ENCODE measurements at places on chromosomes 4 and X.

DNA sequence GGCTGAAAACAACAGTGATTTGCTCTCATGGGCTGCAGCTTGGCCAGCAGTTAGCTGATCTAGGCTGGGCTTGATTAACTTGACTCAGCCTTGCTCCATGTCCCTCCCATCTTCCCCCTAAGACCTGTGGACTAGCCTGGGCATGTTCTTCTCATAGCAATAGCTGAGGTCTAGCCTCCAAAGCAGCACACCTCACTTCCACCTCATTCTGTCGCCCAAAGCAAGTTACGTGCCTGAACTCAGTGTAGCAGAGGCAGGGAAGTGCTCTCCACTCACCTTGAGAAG, 62.2 kb downstream of the EVC start:
- DNase-seq = no peak

- DNase-seq = no peak
Measured at GRCh38 chr4:168437192-168437943, 42.9 kb downstream of the DDX60L start.

GRCh38 chrX:17631647-17632046, 105.6 kb upstream of the SCML1 start:
- no peak for DNase-seq

DNA sequence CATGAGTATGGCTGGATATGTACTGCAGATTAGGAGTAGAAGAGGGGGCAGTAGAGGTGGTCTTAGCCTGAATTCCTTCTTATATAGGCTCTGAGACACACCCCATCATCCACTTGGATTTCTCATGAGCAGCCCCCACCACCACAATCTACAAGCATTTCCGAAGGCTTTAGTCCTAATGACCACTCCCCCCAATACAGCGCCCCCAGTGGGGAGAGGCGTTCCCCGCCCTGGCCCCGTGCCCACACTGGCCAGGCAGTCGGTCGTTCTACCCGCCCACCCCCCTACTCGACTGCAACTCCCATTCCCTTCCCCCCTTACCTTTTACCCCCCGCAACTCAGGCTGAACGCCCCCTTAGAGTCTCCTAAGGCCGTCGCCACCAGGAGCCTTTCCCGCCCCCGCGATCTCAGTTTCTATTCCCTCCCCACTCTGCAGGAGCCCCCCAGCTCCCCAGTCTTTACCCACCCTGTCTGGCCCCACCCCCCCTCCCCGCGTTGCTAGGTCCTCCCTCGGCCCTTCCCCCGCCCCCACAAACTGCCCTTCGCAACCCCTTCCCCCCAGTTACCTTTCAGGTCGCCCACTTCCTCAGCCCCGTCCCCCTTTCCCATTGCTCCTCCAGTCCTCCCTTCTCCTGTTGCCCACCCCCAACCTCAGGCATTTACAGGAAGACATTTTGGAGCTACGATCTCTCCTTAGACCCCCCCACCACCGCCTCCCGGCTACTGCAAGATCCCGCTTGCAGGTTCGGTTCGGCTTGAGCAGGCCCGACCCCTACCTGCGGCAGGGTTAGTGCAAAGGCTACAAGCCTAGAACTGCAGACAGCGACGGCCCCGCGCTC, 468 bp downstream of the ZMYM3 start:
- peak; percentile 4 for DNase-seq

- no peak for DNase-seq
Measured at GRCh38 chr4:112847045-112847444, 202.4 kb upstream of the ANK2 start.

- DNase-seq = no peak
Measured at GRCh38 chr4:40606239-40606767, 23.4 kb downstream of the RBM47 start.

GRCh38 chr4:138919094-138919936, 96.3 kb upstream of the NOCT start:
- peak; percentile 20 for DNase-seq

DNA sequence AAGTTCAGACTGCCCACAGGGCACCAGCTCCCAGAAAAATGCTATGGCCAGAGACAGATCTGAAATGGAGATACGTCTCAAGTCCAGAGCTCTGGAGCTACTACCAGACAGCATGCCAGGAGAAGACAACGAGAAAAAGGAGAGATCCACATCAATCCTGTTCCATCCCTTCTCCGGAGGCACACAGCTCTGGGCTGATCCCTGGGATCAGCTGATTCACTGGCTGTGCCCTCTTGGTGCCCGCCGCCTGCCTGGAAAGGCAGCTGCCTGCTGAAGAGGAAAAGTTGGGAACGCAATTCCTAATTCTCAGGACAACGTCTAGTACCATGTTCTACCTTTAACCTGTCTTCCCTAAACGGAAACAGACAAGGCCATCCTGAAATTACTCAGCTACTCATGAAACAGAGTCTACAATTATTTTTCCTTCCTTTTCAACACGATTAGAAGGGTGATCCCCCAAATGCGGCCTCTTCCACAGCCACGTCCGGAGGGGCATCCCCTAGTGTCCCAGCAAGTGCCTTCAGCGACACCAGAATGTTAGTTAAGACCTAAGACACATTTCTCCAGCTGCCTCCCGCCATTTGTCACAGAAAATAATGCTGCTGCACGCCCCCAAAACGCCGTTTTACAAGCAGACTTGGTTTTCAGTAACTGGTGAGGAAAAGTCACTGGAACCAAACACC, 2.4 kb downstream of the ZFYVE28 start:
- DNase-seq = no peak

DNA sequence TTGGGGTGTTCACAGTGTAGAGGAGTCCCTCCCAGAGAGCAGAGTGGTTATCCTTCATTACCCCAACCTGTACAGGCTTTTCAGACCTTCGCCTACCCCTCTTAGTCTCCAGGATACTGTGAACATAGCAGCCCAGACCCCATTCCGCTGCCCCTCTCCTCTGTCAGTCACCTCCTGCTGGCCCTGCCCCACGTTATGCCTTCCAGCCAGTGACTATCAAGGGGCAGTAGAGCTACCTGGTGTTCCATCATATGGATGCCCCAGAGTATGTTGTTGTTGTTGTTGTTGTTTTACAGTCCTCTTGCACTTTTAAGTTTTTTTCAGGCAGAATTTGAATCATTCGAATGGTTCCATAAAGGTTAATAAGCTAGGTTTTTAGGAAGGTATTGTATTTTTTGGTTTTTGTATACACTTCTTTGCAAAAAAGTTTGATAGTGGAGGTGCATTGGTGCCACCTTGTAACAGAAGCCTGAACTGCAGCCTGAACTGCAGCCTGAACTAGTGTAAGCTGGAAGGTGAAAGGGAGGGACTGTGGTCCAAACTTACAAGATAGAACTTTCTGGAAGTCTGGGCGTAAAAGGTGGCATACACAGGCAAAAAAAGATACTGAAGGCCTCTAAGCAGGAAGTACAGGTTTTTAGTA, 101.4 kb upstream of the RAB40AL start:
- no peak for DNase-seq

DNA sequence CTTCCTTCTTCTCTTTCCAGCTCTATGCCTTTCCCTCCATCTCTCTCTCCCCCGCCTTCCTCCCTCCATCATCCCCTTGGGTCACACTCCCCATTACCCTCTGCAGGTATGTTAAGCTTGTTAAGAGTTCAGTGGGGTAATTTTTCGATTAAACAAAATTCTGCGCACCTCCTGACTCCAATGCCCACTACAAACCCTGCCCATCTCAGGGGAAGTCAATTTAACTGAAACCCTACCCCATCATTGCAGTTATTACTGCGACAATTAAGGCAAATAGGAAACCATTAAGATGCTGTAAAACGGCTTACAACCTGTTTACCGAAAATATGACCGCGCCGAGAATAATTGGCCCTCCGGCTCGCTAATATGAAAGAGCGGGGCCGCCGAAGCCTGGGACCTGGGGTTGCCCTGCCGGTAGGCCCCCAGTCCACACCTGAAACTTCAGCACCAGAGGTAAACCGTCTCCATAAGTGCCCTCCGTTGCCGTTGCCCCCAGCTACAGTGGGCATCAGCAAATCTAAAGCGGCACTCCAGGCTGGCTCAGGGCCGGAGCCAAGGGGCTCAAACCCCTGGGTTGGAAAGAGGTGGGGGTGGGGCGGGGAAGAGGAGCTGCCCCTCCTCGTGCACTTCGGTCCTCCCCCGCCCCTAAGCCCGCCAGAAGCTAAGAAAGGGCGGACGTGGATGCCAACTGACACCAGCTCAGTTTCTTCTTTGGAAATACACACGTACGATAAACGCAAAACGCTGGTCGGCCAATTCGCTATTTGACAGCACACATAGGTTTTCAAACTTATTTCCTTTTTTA, 4.8 kb downstream of the ARX start:
- DNase-seq = no peak

- no peak for DNase-seq
Measured at GRCh38 chr4:177901786-177902185, 459.5 kb upstream of the AGA start.

DNA sequence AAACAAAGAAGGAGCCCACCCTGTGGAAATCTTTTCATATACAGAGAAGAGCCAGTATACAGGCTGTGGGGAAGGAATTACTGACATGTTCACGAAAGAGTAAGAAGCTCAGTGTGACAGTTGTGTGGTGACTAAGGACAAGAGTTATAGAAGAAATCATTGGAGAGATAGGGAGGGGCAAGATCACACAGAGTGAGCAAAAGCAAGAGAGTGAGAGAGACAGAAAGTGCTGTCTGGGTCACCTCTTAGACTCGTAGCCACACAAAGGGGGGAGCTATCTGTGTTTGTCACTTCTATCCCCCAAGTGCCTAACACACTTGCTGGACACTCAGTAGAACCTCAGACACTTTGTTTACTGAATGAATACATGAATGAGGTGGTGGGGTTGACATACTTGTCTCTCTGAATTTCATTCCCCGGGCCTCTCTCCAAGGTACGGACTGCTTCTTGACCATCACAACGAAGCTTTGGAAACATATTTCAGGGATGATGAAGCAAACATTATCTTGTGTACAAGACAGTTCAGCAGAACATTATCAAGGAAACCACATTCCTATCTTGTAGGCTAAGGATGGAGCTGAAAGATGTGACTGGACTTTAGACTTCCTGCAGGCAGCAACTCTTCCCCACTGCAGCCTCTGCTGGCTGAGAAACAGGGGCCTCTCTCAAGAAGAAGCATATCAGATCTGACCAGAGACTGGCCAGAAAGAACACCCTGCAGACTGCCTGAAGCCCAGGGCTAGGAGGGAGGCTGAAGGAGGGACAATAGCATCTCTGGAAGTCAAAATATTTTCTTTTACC, 168.2 kb downstream of the AMELX start:
- DNase-seq = no peak

DNA sequence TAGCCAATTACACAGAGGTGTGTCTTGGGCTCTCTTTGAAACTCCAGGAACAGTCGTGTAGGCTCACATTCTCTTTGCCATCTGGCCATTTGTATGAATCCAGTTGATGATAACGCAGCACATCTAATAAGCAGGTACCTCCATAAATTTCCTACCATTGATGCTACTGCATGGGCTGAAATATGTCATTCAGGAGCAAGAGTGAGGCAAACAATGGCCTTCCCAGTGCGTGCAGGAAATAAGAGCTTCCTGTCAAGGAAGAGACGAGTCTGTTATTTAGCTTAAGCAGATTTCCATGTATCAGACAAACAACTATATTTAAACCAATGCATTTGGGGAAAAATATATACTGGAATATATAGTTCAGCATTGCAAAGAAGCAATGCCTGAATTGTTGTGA, 102.1 kb upstream of the MXRA5 start:
- no peak for DNase-seq

DNA sequence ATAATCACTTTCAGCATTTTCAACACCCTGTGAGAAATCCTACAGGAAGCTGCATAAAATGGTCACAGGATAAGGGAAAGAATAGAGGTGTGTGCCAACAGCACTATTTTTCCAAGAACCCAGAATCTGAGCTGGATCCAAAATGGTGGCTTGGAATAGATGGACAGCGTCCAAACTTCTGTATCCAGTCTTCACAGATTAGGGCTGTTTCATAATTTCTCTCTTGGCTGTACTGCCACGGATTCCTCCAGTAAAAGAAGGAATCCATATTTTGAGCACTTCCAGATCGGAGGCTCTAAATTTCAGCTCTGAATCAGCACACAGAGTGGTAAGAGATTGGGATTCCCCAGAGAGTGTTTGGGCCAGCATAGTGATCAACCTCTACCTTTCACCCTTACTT, 12.2 kb downstream of the MAOB start:
- no peak for DNase-seq

- peak; percentile 35 for DNase-seq
Measured at GRCh38 chrX:41085878-41086626, 807 bp downstream of the USP9X start.

DNA sequence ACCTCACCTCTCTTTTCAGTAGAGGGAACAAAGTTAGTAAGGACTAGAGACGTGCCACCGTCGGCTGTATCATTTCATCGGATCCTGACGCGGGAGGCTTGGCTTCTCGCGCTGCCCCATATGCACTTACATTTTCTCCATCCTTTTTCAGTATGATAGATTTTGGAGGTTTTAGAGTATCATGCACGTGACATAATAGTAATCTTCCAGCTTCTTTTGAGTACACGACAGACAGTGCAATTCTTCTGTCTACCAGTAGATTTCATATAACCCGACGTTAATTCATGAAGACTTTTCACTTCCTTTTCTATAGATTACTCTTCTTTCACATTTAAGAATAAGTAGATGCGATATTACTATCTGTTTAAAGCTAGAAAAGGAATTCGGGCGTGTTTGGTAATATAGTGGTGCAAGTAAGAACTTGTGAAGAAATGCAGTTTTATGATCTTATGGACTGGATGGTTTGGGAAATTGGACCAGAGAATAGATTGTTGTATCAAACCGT, 1.0 kb downstream of the CDS1 start:
- no peak for DNase-seq

- no peak for DNase-seq
Measured at GRCh38 chr4:24968992-24969391, 56.1 kb upstream of the CCDC149 start.

DNA sequence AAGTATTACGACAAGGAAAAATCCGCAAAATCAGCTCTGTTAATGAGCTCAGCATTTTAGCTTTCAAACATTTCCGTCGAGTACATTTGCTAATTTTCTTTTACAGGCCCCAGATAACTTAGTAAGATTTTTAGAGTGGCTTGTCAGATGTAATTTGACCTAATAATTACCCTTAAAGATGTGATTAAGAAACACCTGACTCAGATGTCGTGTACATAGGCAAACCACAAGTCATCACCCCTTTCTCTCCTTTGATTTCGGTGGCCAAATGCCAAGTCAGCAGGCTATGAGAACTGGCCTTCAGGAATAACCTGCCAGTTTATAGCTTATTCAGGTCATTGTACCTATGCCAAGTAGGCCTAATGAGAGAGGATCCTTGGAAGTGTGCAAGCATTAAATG, 369.6 kb downstream of the PCDH7 start:
- no peak for DNase-seq

DNA sequence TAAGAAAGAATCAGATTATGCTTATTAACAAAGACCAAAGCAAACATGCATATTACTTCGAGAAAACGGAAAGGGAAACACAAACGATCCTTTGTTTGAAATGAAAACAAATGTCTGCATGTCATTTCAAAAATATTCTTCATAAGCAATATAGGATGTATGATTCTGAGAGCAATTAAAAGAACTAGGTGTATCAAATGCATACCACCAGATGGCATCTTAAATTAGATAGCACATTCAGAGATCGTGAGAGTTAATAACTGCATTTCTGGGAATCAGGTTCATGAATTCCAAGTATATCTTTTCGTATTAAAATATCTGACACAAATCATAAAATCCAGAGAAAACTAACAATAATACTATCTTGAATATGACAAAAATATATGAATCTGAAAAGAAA, 159.5 kb downstream of the PPP3CA start:
- no peak for DNase-seq

GRCh38 chr4:36244257-36245082, at the start of gene ARAP2:
TSS of gene ARAP2 (minus strand) at chr4:36244514. CDS start at chr4:36229486, 15,028 bp downstream.
- peak; percentile 63 for DNase-seq

GRCh38 chrX:71184803-71185495, 38.1 kb upstream of the GJB1 start:
- no peak for DNase-seq

Measured in effector CD4-positive, alpha-beta T cell (primary cell).